Renal cortex interstitium (tissue), 15 donors: ENCODE measurements at places on chromosomes 1 and 21. TPM values are rescaled to one million over a fixed set of nuclear protein-coding genes. Genes with fewer than 3 reads are reported as not detected.
A peak's percentile ranks its signal among the peaks of the same experiment; 100 is the strongest.

COL9A2 gene
- 29.4 TPM for polyA plus RNA-seq

TSPEAR gene
- 0.82 TPM for polyA plus RNA-seq

RGS7 gene
- polyA plus RNA-seq: 5.2 TPM

TINAGL1 gene
- 34.9 TPM for polyA plus RNA-seq

FCER1G gene
- polyA plus RNA-seq: 12.3 TPM

RIMS3 gene
- polyA plus RNA-seq: 2.2 TPM

POTED gene
- polyA plus RNA-seq: not detected

TDRD10 gene
- polyA plus RNA-seq: 2.2 TPM

RRP15 gene
- polyA plus RNA-seq: 24.2 TPM

DNA sequence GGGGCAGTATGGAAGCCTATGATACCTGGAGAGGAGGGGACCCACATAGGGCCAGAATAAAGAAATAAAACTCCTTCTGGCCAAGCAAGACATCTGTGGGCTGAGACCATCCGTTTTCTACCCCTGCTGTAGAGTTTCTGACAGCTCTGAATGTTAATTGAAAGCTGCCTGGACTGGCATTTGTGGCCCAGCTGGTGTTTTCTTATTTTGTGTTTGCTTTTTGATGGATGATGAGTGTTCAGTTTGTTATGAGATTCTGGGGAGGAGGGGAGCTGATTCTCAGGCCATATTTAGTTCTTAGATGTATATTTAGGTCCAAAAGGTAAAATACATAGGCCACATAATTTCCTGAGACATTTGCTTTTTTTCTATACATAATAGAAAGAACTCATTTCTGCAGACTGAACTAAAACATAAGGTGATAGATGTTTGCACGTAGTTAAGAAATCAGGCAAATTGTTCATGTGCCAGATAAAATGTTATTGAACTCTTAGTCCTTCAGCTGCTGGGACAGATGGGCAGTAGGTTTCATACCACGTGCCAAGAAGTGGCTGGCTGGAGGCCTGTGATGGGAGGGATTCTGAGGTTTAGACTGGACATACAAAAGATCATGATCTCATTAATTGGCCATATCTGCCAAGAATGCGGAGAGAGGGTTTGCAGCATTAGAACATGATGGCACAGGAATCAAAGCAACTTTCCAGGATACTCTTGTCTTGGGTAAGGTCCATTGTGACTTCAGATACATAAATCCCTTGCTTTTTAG, 54.1 kb downstream of the DSCAM start:
- no peak for DNase-seq

DNA sequence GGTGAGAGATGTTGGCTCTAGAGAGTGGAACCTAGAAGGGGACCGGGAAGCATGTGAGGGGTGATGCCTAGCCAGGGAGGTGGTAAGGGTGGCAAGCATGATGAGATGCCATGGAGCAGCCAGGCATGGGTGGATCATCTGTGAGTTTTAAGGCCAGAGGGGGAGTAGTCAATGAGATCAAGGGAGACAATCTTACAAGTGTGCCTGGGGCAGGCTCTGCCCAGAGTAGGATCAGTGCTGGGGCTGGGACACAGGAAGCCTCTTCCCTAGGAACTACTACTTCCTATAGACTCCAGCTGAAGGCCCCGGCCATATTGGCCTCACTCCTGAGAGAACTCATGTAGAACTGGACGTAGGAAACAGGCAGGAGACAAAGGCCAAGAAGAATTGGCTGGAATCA, 192.4 kb upstream of the CSF3R start:
- no peak for DNase-seq

GRCh38 chr1:154682254-154682653, 74.3 kb upstream of the ADAR start:
- DNase-seq: no peak

DNA sequence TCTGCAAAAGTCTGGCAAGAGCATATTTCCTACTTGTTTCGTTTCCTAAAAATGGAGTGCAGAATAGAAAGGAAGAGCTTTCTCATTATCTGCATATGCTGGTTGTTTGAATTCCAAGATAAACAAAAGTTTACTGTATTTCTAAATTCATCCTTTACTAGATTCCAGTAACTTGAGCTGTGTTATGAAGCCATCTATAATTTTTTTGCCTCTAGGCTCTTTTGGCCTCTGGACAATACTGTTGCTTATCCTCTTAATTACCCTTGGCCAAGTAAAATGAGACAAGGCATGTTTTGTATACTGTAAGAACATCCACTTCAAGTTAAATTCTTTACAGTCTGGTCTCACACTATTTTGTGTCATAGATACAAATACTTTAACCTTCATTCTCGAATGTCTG, 45.6 kb upstream of the HFM1 start:
- no peak for DNase-seq

- DNase-seq: no peak
Measured at GRCh38 chr1:12177999-12178441, 11.2 kb downstream of the TNFRSF1B start.

DNA sequence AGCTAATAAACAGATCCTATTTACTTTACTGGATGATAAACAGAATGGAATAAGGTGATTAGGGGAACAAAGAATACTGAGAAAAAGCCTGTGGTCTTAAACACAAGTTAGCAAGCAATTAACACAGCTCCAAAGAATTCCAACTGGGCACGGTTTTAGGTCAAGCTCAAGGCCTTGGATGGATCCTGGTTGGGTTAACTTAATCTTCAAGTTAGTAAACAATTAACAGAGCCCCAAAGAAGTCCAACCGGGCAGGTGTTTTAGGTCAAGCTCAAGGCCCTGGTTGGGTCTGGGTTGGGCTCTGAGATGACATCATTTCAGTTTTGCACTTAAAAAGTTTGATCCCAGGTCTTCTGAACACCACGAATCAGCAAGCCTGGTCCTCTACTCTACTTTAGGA, 1086.3 kb upstream of the TMPRSS15 start:
- no peak for DNase-seq

DNA sequence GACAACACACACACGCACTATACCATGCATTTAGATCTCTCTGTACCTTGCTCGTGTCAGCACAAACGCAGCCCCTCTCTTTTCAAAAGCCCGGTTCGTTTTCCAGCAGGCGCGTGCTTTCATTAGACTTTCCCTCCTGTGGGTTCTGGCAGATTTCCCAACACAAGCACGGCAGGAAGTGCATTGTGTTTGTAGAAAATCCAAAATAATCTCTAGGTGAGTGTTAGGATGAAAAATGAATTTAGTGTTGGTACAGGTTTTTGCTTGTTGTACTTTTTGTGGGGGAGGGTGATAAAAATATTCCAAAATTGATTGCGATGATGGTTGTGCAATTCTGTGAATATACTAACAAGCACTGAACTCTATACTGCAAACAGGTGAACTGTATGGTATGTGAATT, 54.1 kb upstream of the POFUT2 start:
- no peak for DNase-seq

DNA sequence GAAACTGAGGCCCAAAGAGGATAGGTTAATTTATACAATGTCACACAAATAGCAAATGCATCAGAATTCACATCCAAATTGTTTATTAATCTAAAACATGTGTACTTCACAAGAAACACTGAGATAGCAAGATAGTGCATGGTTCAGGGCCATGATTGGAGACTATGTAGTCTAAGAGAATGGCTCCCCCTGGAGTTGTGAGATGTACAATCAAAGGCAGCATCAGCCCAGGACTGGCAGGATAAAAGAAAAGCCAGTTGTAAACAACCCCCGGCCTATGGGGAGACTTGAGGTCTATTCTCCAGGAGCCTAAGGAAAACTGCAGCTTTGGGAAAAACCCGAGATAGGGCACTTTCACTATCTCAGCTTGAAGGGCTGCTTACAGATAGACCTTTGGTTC, 511.0 kb downstream of the OMA1 start:
- no peak for DNase-seq

- DNase-seq: no peak
Measured at GRCh38 chr1:188817814-188818213, 1659.8 kb downstream of the BRINP3 start.

DNA sequence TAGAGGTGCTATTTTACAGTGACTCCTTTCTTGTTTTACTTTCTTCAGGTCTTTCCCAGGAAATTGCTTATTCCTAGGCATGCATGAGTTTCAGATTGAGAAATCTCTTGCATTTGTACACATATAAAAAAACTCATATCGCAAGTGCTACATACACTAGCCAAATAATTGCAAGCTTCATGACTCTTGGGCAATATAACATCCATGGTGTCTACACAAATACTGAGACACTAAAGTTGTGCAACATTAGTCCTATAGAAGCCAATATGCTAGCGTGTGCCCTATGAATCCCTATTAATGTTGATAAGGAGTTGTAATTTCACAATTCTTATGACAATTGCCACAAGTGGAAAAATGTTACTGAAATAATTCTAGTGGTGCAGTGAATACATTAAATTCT, 591.0 kb downstream of the ADGRL2 start:
- DNase-seq: no peak

DNA sequence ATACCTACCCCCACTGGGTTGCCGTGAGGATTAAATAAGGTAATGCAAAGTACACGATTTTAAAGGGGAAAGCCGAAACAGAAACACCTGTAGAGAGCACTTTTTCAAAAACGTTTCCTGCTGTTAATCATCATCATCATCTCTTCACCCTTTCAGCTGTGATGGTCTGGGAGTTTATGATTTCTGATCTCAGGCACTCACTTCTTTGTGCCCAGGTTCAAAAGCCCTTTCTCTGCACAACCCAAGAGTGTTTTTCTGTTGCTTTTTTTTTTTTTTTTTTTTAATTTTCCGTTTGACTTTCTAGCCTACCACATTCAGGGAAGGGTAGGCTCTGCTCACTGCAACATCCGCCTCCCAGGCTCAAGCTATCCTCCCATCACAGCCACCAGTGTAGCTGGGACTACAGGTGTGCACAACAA, 936 bp upstream of the UBXN11 start:
- no peak for DNase-seq

GRCh38 chr1:111594306-111594693, 25.3 kb upstream of the RAP1A start:
- no peak for DNase-seq

DNA sequence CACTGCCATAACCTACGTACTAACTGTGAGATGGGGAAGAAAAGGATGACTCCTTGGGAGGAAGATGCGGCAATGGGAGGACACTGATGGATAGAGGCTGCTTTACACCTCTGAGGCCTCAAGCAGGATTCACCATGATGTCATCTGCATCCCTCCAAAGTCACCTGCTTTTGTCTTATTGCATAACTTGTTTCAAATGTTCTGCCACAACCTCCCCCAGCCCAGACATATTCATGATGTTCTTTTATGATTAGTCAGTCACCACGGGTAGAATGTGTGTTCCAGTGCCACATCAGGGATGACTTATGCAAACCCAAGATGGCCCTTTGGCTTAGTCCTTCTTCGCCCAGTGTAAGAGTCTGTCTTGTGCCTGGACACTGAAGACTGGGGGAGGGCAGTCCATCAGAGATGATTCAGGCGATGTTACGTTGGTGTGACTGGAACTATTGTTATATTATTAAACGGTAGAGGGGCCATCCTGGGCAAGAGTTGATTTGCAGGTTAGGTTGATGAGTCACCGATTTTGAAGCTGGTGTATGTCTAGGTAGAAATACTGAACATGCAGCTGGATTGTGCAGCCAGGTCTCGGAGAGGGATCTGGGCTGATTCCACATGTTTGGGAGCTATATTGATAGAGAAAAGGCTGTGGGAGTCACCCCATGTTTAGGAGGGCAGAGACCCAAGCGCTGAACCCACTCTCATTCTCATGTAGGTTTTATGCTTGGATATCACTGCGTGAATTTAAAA, 32.6 kb downstream of the RYR2 start:
- no peak for DNase-seq

GRCh38 chr1:76843821-76844464, 23.3 kb upstream of the ST6GALNAC5 start:
- no peak for DNase-seq

DNA sequence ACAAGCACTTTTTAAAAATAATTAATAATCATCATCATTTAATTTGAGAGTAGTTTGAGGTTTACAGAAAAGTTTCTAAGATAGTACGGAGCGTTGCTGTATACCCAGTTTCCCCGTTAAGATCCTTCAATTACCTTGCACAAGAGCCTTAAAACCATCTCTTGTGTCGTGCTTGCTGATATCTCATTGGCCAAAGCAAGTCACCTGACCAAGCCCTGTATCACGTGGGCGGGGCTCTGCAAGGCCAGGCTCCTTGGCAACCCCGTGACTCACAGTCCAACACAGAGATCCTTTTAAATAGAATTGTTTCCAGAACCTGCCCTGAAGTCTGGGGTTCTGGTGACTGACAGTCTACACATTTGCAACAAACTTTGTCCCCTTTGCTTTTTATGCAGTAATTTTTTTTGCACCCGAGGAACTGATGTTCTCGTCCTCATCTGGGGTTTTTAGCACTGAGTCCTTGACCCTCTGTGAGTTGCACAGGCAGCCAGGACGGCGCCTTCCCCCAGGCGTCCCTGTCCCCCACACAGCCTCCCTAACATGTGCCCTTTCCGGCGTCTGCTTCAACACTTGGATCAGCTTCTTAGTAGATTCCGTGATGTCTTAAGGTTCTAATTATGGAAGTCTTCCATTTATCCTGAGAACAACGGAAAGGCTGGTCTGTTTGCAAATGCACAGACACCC, 183.3 kb upstream of the TMEM51 start:
- DNase-seq: no peak

DNA sequence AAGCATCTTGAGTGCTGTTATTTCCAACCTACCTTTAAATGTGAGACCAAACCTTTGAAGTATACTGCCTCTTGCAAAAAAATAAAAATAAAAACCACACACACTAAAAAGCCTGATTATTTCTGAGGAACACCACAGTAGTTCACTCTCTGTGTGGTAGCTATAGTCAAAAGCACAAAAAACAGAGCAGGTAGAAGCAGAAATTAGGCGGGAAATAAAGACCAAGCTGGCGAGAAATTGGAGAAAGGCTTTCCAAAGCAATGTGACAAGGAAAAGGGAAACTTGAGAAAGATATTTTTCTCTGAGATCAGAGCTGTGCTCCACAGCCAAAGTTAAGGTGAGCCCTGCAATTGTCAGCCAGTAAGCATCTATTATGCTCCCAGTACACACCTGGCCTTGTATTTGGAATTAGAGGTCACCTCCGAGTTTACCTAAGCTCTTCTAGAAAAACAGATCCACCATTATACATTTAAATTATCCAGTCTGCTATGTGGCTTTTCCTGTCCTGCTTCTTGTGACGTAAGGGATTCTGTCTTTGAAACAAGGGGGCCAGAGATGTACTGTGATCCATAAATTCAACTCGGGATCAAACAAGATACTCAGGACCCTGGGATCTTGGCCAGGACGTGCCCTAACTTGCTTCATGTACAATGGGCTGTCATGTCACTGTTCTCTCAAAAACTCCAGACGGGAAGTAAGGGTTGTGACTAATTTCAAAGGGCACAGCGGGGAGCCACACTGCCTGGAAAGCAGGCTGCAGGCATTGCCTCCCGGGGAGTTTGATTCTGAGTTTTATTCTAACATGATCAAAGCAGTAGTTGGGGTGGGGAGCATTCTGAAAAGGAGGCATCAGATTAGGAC, 39.8 kb upstream of the RAB4A start:
- no peak for DNase-seq

- peak; percentile 71 for DNase-seq
Measured at GRCh38 chr1:31705080-31705866, 1.5 kb upstream of the COL16A1 start.

DNA sequence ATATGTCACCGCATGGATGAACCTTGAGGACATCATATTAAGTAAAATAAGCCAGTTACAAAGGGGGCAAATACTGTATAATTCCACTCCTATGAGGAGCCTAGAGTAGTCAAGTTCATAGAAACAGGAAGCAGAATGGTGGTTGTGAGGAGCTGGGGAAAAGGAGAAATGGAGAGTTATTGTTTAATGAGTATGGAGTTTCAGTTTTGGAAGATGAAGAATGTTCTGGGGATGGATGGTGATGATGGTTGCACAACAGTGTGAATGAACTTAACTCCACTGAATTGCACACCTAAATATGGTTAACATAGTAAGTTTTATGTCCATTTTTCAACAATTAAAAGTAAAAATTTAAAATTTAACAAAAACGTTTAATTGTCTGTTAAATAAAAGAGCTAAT, 220.9 kb upstream of the JUN start:
- DNase-seq: no peak
